Large intestine (tissue), 12 donors: ENCODE measurements at places on chromosomes 1 and 21.

- H3K27ac ChIP-seq, result no peak overlapping the region
- no peaks in the 10 kb centered on the region for H3K4me1 ChIP-seq
These were observed 287.1 kb downstream of the LTN1 start for GRCh38 chr21:28705616-28706015.

- no peaks in the 10 kb centered on the region for H3K36me3 ChIP-seq
- H3K27me3 ChIP-seq, result peaks cover 2% of the 10 kb centered on the region
- no peak overlapping the region for H3K4me3 ChIP-seq
- no peak overlapping the region for H3K27ac ChIP-seq
- no peak for DNase-seq
These were observed 324.9 kb upstream of the DAB1 start for GRCh38 chr1:57748719-57749118.

DNA sequence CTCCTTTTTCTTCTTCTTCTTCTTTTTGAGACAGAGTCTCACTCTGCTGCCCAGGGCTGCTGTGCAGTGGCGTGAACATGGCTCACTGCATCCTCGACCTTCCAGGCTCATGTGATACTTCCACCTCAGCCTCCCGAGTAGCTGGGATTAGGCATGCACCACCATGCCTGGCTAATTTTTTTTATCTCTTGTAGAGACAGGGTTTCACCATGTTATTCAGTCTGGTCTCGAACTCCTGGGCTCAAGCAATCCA, 13.0 kb upstream of the PADI1 start:
- no peak overlapping the region for H3K27ac ChIP-seq
- no peaks in the 10 kb centered on the region for H3K27me3 ChIP-seq
- DNase-seq, result no peak
- H3K36me3 ChIP-seq, result no peaks in the 10 kb centered on the region

GRCh38 chr1:169484683-169485430, 887 bp downstream of the SLC19A2 start:
- no peaks in the 10 kb centered on the region for H3K27me3 ChIP-seq
- DNase-seq, result peak; percentile 80
- H3K4me1 ChIP-seq, result peaks cover 16% of the 10 kb centered on the region
- no peaks in the 10 kb centered on the region for H3K36me3 ChIP-seq
- peak overlapping the region; percentile 80 for H3K4me3 ChIP-seq
- peak overlapping the region; percentile 82 for H3K27ac ChIP-seq

DNA sequence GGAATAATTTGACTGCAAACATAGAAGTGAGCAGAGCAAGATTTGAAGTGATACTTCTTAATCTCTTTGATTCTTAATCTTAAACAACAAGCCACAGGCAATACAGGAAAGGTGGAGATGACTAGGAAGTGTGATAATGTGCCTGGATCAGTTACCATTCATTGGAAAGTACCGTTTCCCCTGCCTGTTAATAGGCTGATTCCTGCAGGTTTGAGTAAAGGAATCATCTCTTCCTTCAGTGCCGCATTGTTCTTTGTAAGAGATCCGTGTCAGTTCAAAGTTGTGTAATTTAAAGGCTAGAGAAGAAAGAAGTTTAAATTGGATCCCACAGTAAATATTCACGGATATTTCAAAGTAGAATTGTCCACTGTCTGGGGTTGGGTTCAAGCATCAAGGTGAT, 43.5 kb upstream of the BCL10 start:
- no peak overlapping the region for H3K27ac ChIP-seq
- DNase-seq, result no peak
- no peak overlapping the region for H3K4me3 ChIP-seq

GRCh38 chr1:237687804-237688203, 202.9 kb downstream of the ZP4 start:
- no peak for DNase-seq
- H3K27ac ChIP-seq, result no peak overlapping the region
- no peak overlapping the region for H3K4me3 ChIP-seq
- no peaks in the 10 kb centered on the region for H3K27me3 ChIP-seq
- H3K36me3 ChIP-seq, result no peaks in the 10 kb centered on the region

GRCh38 chr1:174230399-174230798, 71.1 kb downstream of the RABGAP1L start:
- DNase-seq, result no peak
- peaks cover 17% of the 10 kb centered on the region for H3K36me3 ChIP-seq
- no peaks in the 10 kb centered on the region for H3K27me3 ChIP-seq

DNA sequence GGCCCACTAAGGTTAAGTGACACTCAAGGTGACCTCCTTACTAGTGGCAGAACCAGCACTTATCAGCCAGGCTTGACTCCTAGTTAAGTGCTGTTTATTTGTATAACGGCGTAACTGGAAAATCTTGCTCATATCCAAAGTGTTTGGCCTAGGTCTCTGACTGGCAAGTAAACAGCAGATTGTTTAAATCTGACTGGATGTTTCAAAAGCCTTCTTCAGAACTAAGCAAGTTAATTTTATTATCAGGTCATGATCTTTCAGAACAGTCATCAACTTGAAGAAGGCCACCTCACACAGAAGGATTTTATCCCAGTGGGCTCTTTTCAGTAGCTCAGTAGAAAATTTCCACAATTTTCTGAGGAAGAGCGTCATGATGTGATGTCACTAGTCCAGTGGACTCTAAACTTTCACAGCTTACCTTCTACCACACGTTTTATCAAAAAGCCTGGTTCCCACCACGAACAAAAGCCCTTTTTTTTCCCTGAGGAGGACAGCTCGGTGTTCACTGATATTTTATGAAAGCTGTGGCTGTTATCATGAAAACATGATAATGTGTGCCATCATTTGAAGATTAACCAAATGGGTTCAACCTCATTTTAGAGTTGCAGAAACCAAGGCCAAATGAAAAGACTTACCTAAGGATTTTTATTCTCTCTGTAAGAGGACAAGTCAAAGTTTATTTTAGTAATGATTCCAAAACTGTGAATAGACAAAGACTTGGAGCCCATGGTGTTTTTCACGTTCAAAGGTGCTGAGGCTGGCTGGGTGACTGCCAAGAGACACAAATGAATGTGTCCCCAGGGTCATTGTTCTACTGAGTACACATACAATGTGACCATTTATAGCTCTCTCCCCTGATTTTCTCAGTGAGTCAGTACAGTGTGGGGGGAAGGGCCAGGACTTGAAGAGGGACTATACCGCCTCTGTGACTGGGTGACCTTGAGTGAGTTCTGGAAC, 9.1 kb downstream of the SGIP1 start:
- peaks cover 11% of the 10 kb centered on the region for H3K4me1 ChIP-seq
- no peaks in the 10 kb centered on the region for H3K36me3 ChIP-seq
- no peaks in the 10 kb centered on the region for H3K27me3 ChIP-seq

DNA sequence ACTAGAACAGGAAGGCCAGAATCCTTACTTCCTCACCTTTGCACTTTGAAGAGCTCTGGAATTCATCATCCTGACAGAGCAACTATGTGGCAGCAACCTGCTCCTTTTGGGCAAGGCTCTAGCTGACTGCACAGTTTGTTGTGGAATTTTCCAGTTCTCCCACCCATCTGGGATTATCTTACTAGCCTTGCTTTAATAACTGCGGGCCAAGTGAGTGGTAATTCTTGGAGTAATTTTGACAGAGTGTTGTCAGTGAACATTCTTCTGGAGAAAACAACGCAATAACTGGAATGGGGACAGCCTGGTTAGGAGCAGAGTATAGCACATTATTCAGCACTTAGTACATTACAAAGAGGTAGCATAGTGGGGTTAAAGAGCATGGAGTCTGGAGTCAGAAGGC, 75.3 kb downstream of the NTMT2 start:
- DNase-seq, result no peak
- H3K4me3 ChIP-seq, result no peak overlapping the region
- H3K4me1 ChIP-seq, result no peaks in the 10 kb centered on the region
- no peaks in the 10 kb centered on the region for H3K27me3 ChIP-seq
- no peaks in the 10 kb centered on the region for H3K36me3 ChIP-seq
- H3K27ac ChIP-seq, result no peak overlapping the region

GRCh38 chr1:81681601-81682266, 119.0 kb upstream of the ADGRL2 start:
- no peak for DNase-seq
- no peak overlapping the region for H3K27ac ChIP-seq

DNA sequence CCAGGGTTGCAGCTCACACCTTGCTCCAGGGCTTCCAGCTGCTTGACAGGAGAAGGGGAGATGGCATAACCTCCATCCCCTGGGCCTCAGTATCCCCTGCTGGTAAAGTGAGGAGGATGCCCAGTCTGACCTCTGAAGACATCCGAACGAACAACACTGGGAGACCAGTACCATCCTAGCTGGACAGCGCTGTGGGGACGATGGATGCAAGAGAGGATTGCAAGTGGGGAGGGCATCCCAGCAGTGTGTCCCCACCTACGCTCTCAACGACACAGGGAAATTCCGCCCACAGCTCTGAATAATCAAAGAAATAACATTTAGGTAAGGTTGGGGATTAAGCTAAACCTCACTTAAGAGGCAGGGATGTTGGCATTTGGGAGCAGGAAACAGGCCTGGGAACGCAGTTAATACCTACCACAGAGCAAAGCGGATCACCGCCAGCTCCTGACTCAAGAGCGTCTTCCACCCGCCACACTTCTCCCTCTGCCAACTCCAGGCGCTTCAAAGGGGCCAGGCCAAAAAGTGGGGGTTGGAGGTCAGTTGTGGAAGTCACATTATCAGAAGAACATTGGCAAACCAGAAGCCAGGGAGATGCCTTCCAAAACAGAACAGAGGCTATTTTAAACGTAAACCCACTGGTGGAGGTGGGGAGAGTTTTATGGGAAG, 47.6 kb downstream of the SSBP3 start:
- no peak overlapping the region for H3K4me3 ChIP-seq
- peaks cover 35% of the 10 kb centered on the region for H3K4me1 ChIP-seq
- no peak overlapping the region for H3K27ac ChIP-seq

DNA sequence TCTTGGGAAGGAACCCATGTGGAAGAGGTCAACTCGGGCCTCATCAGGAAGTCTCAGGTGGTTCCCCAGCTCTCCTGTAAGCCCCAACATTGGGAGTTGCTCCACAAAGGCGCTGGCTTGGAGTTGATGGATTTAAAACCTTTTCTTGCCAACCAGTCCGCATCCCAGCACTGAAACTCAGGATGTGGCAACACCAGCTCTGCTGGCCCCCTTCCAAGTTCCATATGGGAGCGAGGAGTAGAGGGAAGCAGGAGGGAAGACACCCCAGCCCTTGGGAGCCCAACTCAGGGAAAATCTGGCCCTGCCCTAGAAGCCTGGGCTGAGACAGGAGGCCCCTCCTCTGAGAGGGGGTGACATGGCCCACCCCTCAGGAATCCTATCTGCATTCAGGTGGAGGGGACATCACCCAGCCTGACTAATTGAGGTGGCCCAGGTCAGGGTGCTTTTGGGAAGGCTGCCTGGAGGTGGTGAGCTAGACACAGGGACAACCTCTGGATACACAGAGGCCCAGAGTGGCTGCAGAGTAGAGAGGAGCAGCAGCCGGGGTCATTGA, 33.1 kb upstream of the DMBX1 start:
- H3K4me1 ChIP-seq, result no peaks in the 10 kb centered on the region
- no peaks in the 10 kb centered on the region for H3K36me3 ChIP-seq
- no peak overlapping the region for H3K27ac ChIP-seq
- no peak for DNase-seq

DNA sequence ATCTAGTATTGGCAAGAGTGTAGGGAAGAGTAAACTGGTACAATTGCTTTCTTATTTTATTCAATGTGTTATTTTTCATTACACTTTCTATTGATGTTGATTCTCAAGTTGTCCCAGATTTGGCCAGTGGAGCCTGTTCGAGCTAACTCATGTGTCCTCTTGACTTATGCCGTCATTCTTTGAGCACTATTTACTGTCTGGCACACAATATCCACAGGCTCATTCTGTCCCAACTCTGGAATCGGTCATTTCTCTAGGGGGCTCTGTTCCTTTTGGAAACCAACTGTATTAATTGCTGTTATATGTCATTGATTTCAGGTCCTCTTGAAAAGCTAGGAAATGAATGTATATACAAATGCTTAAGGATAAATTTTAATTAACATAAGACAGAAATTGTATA, 22.4 kb upstream of the SFPQ start:
- no peaks in the 10 kb centered on the region for H3K27me3 ChIP-seq
- H3K4me3 ChIP-seq, result no peak overlapping the region
- H3K4me1 ChIP-seq, result no peaks in the 10 kb centered on the region
- H3K27ac ChIP-seq, result no peak overlapping the region
- no peak for DNase-seq
